ENCODE measurements at places on chromosomes 1 and 21. TPM values are rescaled to one million over a fixed set of nuclear protein-coding genes. Genes with fewer than 3 reads are reported as not detected.

DNA sequence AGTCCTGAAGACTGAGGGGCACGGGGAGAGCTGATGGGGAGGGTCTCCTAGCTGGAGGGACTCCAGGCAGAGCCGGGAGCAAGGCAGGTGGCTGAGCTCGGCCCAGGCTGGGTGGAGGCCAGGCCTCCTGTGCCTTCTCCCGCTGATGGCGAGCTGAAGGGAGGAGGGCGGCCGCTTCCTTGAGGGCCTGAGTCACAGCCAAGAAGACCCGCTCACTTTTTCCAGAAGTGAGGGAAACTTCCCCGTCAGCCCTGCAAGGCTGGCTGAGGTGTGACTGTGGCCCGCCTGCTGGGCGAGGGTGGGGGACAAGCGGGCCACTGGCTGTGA lies 1.7 kb upstream of the VWA1 start:
- peak overlapping the region; percentile 57 for H3K27ac ChIP-seq
- no peak overlapping the region for H3K4me3 ChIP-seq
- no peak for DNase-seq
- peaks cover 45% of the 10 kb centered on the region for H3K4me1 ChIP-seq
- H3K36me3 ChIP-seq, result no peaks in the 10 kb centered on the region

- no peak for DNase-seq
- H3K36me3 ChIP-seq, result no peaks in the 10 kb centered on the region
- no peak overlapping the region for H3K4me3 ChIP-seq
- H3K27ac ChIP-seq, result no peak overlapping the region
Measured at GRCh38 chr1:216168546-216168945, 254.7 kb downstream of the USH2A start.

GRCh38 chr1:159974350-159974965 lies 20.4 kb upstream of the SLAMF9 start:
- H3K27ac ChIP-seq, result no peak overlapping the region
- H3K27me3 ChIP-seq, result peaks cover 7% of the 10 kb centered on the region
- DNase-seq, result no peak
- H3K36me3 ChIP-seq, result no peaks in the 10 kb centered on the region
- no peak overlapping the region for H3K4me3 ChIP-seq

- no peak overlapping the region for H3K27ac ChIP-seq
- no peak for DNase-seq
- no peak overlapping the region for H3K4me3 ChIP-seq
- no peaks in the 10 kb centered on the region for H3K36me3 ChIP-seq
- no peaks in the 10 kb centered on the region for H3K4me1 ChIP-seq
- H3K27me3 ChIP-seq, result no peaks in the 10 kb centered on the region
Measured at GRCh38 chr1:68327414-68327813, 95.1 kb upstream of the WLS start.

DNA sequence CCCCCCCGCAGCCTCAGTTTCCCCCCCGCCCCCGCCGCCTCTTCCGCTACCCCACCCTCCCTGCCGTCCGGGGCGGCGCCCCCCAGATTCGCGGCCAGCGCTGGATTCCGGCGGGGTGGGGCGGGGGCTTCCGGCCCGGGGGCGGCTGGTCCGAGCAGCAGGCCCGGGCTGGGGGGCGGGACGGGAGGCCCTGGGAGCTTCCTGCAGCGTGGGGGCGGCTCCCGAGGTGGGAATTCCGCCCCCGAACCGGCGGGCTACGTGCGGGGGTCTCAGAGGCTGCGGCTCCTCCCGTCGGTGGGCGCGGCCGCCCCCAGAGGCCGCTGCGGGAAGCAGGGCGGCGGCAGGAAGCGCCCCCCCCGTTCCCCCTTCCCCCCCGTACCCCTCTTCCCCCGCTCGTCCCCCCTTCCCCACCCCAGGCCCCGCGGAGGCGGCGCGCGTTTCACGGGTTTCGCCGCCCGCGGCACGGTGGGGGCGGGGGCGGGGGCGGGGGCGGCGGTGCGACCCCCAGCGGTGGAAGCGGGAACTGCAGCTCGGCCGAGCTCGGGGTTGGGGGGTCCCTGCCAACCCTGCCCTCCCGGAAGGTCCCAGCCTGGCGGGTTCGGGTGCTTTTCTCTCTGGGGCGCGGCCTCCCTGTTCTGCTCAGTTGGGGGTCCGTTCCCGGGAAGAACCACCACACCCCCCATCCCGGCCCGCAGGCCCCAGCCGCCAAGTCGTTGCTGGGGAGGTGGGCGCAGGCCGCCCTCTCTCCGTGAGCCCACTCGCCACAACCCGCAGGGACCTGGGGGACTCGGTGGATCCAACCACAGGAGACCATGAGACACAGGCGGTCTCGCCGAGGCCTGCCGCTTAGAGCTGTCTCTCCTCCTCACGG lies 76.3 kb downstream of the MORN1 start:
- H3K36me3 ChIP-seq, result peaks cover 7% of the 10 kb centered on the region
- peak; percentile 62 for DNase-seq
- H3K27me3 ChIP-seq, result peaks cover 27% of the 10 kb centered on the region
- H3K4me3 ChIP-seq, result peak overlapping the region; percentile 27
- H3K27ac ChIP-seq, result peak overlapping the region; percentile 50

Gene ST6GALNAC5
- not detected for total RNA-seq

Gene RGS4
- total RNA-seq, result not detected

Gene NEXN
- 0.60 TPM for total RNA-seq
